ENCODE measurements at places on chromosomes 4 and X. TPM values are rescaled to one million over a fixed set of nuclear protein-coding genes. Genes with fewer than 3 reads are reported as not detected.

GATA1 gene
- 0.23 TPM for total RNA-seq

RHOXF2 gene
- total RNA-seq: not detected

RNF175 gene
- total RNA-seq: not detected

YIPF7 gene
- total RNA-seq: not detected

PITX2 gene
- total RNA-seq: 0.44 TPM

FGB gene
- 2.0 TPM for total RNA-seq

- no peak overlapping the region for H3K27ac ChIP-seq
- H3K36me3 ChIP-seq: no peaks in the 10 kb centered on the region
- no peak overlapping the region for H3K4me3 ChIP-seq
- H3K4me1 ChIP-seq: no peaks in the 10 kb centered on the region
These were observed 189.9 kb upstream of the CXCL13 start for GRCh38 chr4:77415689-77416088.

- H3K4me1 ChIP-seq: peaks cover 28% of the 10 kb centered on the region
- no peaks in the 10 kb centered on the region for H3K36me3 ChIP-seq
- peak overlapping the region; percentile 98 for H3K27ac ChIP-seq
- no peaks in the 10 kb centered on the region for H3K27me3 ChIP-seq
- no peak for DNase-seq
These were observed 1.5 kb downstream of the SMIM14 start for GRCh38 chr4:39637221-39637585.

DNA sequence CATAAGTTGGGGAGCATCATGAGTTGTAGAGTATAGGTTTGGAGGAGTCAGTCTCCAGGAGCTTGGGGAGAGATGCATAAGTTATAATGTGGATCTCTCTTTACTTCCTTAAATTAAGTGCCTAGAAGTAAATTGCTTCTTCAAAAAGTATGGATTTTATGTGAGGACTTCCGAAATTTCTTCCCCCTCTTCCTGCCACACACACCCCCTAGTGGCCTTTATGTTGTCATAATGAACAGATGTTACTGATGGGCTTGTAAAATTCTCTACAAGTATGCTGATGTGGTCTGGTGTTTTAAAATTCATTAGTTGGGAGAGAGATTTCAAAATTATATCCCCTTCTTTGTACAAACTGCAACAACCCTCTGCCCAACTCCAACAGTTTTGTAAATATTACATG, 2.3 kb upstream of the METTL14 start:
- no peaks in the 10 kb centered on the region for H3K27me3 ChIP-seq
- H3K4me1 ChIP-seq: peaks cover 7% of the 10 kb centered on the region
- H3K27ac ChIP-seq: no peak overlapping the region

- no peak for DNase-seq
- H3K27ac ChIP-seq: no peak overlapping the region
These were observed 77.3 kb downstream of the TSPAN5 start for GRCh38 chr4:98581126-98581525.

- H3K4me3 ChIP-seq: no peak overlapping the region
- no peak overlapping the region for H3K27ac ChIP-seq
- no peaks in the 10 kb centered on the region for H3K36me3 ChIP-seq
- no peak for DNase-seq
These were observed 5.4 kb downstream of the JADE3 start for GRCh38 chrX:46917622-46918021.

DNA sequence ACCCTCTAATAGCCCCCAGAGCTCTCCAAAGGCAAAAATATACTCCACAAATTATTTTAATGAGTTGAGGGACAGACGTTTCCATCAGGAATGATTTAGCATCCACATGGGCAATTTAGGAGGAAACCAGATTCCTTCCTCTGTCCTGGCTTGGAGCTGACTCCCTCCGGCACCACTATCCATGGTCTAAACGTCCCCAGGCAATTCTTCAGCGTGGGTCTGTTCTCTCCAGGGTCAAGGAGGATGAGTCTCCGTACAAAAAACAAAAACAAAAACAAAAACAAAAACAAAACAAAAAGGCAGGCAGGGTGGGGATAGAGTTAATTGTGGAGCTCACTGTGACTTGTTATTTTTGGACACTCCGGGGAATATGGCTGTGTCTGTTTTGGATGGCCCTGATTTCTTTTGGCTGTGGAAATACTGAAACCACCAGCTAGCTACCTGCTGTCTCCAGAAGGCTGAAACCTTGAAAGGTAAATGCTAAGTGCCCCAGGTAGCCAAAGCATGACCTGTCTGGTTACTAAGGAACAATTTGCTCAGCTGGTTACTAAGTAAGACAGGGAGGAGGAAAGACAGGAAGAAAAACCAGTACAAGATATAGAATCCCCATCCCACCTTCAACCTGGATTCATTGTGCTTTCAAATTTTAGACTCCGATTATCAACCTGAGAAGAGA, 419.1 kb upstream of the LCORL start:
- no peaks in the 10 kb centered on the region for H3K36me3 ChIP-seq
- no peak for DNase-seq
- no peak overlapping the region for H3K4me3 ChIP-seq
- no peaks in the 10 kb centered on the region for H3K27me3 ChIP-seq
